Activated CD4-positive, alpha-beta T cell treated with anti-CD3 and anti-CD28 coated beads, Interleukin-2, Interleukin-4, amounts not matched to agents 100 ng/mL and 50 ng/mL, durations not matched to agents 16 hours and 8 hours (primary cell): ENCODE measurements at places on chromosomes 4 and X.
A peak's percentile ranks its signal among the peaks of the same experiment; 100 is the strongest.

GRCh38 chr4:101135371-101136010, 211.8 kb downstream of the PPP3CA start:
- DNase-seq: no peak

DNA sequence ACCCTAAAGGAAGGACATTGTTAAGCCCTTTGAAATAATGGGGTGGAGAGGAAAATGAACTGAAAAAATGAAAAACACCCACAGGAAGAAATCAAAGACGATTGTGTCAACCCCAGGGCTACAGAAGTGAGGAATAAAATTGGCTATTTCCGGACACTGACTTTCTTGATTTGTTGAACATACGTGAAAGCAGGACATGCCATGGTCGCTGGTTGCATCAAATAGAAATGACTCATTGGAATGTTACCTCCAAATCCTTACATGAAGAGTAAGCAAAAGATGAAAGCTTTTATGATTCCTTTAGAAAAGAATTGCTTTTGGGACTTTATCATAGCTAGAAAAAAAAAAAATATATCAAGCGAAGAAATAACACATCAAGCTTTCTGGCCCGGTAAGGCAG, 75.3 kb downstream of the DCUN1D4 start:
- DNase-seq: no peak

DNA sequence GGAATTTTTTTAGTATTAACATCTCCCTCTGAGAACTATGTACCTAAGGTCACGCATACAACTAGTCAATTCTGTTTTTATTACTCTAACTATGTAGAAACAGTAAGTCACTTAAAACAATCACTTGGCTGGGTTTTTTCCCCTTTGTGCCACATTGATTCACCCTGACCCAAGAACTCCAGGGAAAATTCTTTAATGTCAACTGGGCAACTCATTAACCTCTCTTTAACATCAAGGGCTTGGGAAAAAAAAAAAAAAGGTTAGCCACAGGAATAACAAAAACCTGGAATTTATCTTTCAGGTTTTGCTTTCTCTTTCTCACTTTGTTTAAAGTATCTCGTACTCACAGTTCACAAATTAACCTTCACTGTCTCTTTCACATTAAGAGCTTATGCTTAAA, 8.1 kb downstream of the RPL9 start:
- no peak for DNase-seq

DNA sequence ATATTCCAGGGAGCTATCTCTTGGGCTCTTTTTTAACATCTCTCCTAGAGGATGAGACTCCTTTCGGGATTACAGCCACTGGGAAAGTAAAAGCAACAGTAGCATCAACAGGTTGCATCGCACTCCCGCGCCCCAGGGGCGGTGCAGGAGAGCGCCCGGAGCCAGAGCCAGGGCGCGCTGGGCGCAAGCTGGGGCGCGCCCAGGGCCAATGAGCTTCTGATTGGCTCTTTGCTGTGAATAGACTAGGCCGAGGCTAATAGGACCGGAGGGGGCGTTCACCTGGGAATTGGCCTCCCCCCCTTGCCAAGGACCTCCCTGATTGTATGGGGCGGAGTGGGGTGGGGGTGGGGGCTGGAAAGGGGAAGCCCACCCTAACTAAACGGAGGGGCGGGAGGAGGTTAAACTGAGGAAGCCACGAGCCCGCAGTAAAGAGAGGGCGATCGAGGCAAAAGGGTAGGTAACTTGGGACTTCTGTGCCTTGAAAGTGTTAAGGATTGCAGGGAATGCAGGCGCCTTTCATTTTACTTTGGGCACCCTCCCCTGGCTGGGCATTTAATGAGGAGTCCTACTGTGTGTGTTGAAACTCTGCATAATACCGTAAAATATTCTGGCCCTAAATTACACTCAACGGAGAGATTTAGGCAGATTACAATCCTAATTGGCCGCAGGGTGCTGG, 1.1 kb upstream of the ATOH1 start:
- no peak for DNase-seq

DNA sequence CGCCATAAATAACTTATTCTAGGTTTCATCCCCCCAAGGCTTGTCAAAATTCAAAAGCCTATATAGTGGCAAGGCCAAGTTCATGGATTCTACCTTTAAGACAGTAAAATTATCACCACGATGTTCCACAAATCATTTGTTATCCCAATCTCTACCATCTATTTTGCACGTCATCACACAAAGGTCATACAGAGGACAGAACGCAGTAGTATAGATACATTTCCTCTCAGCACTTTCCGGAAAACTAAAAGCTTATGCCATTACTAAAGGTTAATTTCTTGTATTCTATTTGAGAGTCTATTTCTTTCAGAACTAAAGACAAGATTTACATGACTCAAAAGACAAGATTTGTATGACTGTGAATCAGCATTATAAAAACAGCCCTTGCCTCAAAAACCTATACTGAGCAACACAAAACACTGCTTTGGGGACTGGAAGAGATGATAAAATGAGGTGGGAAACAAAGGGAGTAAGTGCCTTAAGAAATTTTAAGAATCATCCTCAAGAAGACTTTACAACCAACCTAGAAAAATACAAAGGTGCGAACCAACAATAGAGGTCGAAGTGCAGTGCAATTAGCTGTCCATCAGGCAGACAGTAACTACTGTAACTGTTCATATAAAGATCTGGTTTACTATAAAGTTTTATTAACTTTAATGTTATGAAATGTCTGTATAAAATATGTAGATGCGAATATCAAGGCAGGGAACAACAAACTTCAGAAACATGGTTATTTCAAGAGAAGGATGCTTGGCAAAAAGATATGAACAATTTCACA, 7.6 kb downstream of the UBE2D3 start:
- DNase-seq: peak; percentile 41

DNA sequence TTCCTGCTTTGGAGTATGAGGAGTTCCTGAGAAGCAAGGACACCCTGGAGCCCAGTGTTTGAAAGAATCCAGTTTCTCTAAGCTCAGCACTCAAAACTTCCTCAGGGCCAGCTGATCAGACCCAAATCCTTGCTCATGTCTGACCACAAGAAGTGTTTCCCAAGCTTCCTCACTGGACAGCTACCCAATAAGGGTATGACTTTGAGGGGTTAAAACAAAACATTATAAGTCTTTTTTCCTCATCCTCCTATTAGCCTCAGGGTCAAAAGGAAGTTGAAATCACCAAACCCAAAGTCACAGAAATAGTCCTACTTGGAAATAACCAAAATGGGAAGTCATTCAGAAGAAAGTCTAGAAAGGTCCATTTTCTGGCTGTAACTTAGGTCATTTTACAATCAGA, 13.7 kb downstream of the ZBTB33 start:
- no peak for DNase-seq

- no peak for DNase-seq
These were observed 1622.8 kb upstream of the IGFBP7 start for GRCh38 chr4:58732973-58733372.

DNA sequence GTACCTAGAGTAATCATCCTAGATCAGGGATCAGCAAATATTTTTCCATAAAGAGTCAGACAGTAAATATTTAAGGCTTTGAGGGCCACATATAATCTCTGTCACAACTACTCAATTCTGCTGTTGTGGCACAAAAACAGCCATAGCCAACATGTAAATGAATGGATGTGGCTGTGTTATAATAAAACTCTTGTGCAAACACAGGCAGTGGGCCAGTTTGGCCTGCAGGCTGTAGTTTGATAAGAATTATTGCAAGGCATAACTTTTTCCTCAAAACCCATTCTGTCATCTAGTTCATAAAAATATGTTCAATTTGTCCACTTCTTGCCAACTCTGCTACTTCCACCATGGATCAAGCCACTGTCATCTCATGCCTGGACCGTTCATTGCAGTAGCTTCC, 39.4 kb upstream of the SHROOM4 start:
- DNase-seq: no peak

GRCh38 chr4:100894339-100894870, 376.6 kb upstream of the EMCN start:
- no peak for DNase-seq

GRCh38 chr4:145132511-145133098, 34.5 kb downstream of the ABCE1 start:
- DNase-seq: peak; percentile 46

GRCh38 chr4:145218251-145218650, 37.9 kb upstream of the OTUD4 start:
- DNase-seq: no peak

DNA sequence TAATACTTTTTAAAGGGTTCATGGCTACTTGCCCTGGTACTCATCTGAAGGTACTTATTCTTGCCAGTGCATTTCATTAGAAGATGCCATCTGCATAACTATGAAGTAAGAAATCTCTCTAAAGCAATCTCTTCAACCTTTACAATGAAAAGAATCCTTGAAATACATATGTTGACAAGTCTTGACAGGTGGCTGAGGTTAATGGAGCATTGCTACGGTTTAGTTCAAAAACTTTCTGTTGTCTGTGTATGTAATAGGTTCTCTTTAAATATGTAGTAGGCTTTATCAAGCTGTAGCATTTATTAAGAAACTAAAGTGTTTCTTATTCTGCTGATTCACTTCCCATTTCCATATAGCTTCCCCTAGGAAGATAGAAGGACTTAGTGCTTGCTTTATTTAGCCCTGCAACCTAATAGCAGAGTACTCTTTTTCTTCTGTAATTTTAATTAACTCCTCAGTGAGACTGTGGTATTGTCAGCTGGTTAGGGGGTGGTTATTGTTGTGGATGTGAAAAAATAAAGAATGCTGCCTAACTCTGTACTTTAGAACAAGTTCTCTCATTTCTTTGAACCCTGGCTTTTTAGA, 39.3 kb downstream of the SLAIN2 start:
- DNase-seq: no peak

- no peak for DNase-seq
These were observed 177.6 kb downstream of the RNF150 start for GRCh38 chr4:140955641-140956040.

DNA sequence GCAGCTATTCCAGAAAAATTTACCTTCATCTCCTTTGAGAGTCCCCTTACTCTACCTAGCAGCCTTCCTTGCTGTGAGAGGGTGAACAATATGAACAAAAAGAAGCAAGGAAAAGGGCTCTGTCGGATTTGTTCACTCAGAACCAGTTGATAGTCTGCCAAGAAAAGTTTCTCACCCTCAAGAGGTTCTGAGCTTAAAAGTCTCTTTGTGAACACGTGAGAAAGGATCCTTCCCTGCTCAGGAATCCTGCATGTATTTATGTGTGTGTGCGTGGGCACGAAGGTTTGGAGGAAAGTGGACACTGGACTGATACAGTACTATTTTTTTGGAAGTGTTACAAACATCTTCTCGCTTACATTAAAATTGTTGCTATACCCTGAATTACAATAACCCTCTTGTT, 178.6 kb upstream of the JADE1 start:
- DNase-seq: no peak

DNA sequence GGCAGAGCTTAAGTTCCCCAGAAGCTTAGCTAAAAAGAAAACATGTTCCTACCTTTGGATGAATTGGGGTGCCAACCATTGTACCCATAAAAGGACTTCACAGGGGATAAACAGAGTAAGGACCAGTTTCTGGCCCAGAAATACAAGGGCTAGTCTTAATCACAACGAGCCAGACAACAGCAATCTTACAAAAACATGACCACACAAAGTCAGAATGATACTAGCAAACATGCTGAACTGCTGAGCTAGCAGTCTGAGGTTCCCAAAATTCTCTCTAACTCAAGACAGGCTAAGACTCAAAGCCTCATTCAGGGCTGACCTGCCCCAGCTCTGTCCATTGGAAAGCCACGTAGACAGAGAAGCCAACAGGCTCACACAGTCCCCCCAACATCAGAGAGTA, 40.3 kb downstream of the ATP11C start:
- DNase-seq: peak; percentile 32

DNA sequence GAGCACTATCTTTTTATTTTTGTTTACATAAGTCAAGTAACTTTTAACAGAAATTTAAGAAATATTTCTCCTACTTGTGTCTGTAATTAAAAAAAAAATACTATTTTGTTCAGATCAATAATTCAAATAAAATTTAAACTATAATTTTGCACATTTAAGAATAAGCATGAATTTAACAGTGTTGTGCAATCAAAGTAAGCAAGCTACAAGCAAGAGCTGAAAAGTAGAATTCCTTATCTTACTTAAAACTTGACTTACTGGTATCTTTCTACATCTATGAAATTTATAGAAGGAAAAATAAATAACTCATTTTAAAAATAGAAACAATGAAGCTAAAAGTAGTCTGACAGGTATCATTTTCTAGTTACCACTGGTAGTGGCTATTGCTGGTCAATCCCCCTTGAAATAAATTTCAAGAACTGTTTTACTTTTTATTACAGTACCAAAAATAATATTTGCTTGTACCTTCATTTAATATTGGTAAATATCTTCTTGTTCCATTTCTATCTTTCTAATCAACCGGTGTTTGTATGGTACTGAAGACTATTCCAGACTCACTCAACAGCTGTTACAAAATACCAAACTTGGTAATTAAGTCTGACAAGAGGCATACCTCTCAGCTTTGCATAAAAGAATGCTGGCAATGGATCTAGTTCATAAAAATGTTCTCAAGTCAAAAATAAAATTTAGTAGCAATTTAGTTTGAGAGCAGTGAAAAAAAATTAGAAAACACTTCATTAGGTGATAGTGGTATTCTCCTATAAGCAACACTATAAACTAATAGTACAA, 62.2 kb downstream of the NOCT start:
- no peak for DNase-seq

GRCh38 chrX:117839544-117839943, 277.1 kb downstream of the KLHL13 start:
- no peak for DNase-seq

GRCh38 chr4:126106658-126107057, 791.9 kb downstream of the FAT4 start:
- no peak for DNase-seq

DNA sequence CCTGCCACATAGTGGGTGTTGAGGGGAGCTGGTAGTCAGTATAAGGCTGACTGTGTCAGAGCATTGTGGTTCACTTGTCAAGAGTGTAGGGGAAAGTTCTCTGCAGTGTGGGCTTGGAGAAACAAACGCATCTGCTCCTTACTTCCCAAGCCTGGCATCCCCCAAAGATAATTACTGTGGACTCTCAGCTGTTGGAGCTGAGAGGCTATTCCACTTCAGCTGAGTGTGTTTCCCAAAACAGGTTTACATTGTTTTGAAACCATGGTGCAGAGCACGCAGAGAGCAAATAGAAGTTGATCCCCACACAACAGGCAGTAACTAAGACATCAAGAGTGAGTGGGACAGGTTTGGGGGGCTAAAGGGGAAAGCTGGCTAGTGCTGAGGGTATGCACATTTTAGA, 181.0 kb upstream of the EOLA2 start:
- DNase-seq: no peak

DNA sequence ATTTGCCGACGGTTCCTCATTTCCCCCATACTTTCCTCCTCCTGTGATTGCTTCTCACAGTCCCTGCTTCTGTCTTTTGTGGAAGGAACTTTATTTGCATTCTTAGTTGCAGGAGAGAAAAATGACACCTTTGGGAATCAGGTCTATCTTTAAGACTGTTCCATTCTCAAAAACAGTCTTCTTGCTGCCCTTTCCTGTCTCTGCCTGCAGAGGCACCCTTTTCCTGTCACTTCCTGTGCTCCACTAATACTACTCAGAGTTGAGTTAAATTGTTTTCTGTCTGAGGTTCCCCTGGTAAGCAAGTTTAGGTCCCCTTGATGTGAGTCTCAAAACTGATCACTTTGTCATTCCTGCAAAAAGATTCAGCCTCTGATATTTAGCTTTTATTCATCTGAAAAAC, 208.8 kb upstream of the CLNK start:
- DNase-seq: no peak
